ENCODE measurements at places on chromosomes 11 and 22.

DNA sequence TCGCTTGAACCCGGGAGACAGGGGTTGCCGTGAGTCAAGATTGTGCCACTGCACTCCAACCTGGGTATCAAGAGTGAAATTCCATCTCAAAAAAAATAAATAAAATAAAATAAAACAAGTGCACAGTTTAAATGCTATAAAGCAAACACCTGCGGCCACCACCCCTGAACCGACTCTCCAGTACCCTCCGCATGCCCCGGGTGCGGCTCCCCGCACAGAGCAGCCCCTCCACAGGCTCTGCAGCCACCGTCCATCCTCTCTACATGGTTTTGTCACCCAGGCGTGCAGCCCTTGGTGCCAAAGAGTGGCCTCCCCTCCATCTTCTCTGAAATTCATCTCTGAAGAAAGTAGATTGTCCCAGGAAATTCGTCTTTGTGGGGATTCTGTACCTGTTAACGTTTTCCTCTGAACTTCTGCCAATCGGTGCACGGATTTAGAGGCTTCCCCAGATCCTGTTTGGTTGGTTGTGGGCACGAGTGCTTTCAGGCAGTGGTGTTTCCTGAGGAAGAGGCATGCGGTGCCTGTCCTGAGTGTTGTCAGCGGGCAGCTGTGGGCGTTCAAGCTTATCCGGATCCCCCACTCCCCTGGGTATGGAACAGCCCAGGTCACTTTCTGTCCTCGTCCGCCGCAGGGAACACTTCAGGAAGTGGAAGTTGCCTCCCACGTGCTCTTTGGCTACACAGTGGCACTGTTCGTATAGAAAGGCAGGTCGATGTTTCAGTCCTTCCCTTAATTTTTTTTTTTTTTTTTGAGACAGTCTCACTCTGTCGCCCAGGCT, 4.1 kb downstream of the MIOX start:
- DNase-seq: peak; percentile 40

GRCh38 chr11:85663080-85663752, 1.7 kb downstream of the CREBZF start:
- no peak for DNase-seq

GRCh38 chr11:34916843-34917770, 689 bp downstream of the PDHX start:
- DNase-seq: peak; percentile 36

DNA sequence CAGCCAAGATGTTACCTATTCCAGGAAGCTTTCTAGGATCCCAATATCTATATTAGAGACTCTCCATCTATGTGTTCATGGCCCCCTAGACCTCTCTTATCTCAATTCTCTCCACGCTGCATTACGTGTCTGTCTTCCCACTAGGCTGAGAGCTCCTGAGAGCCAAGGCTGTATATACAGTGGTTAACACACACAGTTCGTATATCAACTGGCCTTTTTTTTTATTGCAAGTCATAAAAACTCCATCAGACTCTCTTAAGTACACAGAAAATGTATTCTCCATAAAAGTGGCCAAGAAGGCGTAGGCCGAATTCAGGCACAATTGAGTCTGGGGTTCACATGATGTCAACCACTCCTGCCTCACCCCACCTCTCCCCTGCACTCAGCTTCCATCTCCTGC, 115.9 kb downstream of the TRIM29 start:
- no peak for DNase-seq

DNA sequence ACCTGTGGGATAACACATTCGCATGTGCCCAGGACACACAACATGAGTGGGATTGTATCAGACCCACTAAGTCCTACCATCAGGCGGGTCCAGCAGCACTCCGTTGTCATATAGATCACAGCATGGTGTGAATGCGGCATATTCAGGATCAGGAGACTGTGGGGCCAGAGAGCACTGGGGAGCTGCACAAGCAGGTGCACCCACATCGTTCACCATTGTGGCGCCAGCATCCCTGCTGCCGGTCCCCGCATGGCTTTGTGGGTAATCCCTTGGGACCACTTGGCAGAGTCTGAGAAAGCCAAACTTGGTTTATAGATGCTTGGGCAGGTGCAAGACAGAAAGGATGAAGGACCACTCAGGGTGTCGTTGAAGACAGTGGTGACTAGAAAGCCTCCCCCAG, 201.6 kb upstream of the B3GAT1 start:
- DNase-seq: no peak

DNA sequence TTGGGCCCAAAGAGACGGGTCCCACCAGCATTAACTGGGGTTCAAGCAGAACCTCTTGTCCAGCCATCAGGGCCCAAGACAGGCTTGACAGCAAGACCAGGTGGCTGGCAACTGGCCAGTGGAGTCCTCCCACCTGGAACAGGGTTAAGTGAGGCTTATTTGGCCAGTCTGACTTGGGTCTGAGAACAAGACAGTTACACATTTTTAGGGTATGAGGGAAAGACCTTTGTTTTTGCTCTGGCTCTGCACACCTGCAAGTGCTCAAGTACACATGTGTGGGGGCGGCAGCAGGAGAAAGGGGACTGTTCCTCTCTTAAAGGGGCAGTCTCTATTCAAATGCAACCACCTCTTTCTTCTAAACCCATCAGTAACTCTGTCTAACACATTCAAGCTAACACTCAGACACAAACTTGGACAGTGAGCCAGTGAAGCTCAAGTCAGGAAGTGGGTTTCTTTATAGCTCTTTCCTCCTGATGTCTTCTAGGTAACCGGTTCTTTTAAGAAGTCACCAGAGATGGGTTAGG, 116.2 kb downstream of the ETS1 start:
- DNase-seq: no peak

Data from hematopoietic multipotent progenitor cell treated with erythropoietin and hydrocortisone succinate and interleukin-3 and kit ligand, for 4 days (in vitro differentiated cells).